ENCODE measurements at places on chromosomes 11 and 22. TPM values are rescaled to one million over a fixed set of nuclear protein-coding genes. Genes with fewer than 3 reads are reported as not detected.

GRCh38 chr11:2942872-2943710, 13.9 kb upstream of the PHLDA2 start:
- DNase-seq: no peak

DNA sequence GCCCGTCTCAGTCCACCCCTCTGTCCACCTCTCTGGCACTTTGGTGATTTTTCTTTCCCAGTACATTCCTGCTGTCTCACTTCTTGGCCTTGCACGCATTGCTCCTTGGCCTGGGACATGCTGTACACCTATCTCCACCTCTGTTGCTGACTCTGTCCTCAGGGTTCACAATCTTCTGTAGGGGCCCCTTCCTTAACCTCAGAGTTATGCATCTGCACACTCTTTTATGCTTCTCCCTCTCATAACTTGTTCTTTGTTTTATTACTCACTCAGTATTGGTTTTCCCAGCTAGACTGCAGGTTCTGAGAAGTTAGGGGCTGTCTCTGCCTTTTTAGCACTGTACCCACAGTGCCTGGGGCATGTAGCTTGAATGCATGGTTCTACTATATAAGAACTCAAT, 139.1 kb upstream of the MTMR2 start:
- DNase-seq: no peak

GRCh38 chr11:120513436-120514315, 2.1 kb downstream of the GRIK4 start:
- no peak for DNase-seq

- DNase-seq: no peak
Measured at GRCh38 chr11:72705442-72706365, 31.5 kb upstream of the PDE2A start.

- no peak for DNase-seq
Measured at GRCh38 chr11:30991802-30992512, 377.6 kb downstream of the DCDC1 start.

GRCh38 chr11:23425381-23425780, 565.1 kb upstream of the CCDC179 start:
- no peak for DNase-seq

DNA sequence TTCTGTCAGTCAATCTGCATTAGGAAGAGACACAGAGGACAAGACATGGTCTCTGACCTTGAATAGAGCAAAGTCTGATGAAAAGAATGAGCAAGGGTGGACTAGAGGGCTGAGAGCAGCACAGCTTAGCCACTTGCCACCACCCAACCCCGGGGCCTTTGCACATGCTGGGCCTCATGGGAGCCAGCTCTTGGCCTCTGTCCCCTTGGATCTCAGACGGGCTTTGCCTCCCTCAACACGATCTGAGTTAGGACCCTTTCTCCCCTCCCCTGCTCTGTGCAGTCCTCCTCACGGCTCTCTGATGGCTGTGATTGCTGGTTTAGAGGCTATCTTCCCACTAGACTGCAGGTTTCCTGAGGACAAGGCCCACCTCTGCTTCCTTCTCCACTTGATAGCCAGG, 131.6 kb upstream of the B3GAT1 start:
- peak; percentile 77 for DNase-seq

DNA sequence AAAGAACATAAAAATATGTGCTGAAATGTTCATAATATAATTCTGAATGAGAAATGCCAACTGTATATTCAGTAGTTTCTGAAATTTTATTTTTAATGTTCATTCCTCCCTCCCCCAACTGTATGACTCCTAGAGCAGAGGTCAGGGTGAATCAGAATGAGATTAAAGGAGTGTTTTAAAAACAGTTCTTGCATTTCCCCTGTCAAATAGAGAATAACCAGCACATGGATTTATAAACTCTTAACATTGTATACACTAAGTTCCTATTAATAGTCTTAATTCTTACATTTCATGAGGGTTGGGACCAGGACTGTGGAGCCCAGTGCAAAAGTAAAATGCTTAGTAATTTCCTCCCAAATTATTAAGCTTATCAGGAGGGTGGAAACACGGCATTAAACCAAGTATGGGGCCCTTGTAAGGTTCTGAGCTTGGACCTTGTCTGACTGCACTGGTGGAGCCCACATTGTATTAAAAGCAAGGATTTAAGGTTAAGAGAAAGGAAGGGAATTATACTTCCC, 474.6 kb upstream of the RAG2 start:
- DNase-seq: no peak

GRCh38 chr11:41316751-41317150, 142.7 kb downstream of the LRRC4C start:
- DNase-seq: no peak

- DNase-seq: no peak
Measured at GRCh38 chr11:49442669-49443068, 234.3 kb upstream of the FOLH1 start.

DNA sequence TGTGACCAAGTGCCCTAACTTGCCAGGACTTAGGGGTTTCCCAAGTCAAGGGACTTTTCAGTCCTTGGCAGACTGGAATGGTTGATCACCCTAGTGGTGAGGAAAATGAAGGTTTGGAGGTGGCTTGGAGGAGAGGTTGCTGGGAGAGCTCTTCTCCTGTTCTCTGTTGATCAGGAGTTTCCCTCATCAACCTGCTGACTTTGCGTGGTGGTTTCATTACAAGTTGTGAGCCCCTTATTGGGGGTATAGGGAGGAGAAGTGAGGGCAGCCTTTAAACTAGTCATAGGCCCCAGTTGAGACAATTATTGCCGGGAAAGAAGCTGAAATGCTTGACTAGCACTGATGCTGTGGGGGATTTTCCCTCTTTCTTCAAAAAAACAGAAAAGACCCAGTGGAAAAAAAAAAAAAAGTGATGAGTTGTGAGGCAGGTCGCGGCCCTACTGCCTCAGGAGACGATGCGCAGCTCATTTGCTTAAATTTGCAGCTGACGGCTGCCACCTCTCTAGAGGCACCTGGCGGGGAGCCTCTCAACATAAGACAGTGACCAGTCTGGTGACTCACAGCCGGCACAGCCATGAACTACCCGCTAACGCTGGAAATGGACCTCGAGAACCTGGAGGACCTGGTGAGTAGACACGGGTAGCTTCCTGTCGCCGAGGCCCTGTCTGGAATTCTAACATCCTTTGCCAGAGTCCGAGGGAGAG, at the start of gene CXCR5:
CXCR5 (plus strand) TSS at position 525 of the 704 bp plus-strand sequence; CDS start at position 575, 50 bp downstream.
- no peak for DNase-seq

- DNase-seq: peak; percentile 84
Measured at GRCh38 chr22:11605468-11605981, 3922.5 kb upstream of the OR11H1 start.

DNA sequence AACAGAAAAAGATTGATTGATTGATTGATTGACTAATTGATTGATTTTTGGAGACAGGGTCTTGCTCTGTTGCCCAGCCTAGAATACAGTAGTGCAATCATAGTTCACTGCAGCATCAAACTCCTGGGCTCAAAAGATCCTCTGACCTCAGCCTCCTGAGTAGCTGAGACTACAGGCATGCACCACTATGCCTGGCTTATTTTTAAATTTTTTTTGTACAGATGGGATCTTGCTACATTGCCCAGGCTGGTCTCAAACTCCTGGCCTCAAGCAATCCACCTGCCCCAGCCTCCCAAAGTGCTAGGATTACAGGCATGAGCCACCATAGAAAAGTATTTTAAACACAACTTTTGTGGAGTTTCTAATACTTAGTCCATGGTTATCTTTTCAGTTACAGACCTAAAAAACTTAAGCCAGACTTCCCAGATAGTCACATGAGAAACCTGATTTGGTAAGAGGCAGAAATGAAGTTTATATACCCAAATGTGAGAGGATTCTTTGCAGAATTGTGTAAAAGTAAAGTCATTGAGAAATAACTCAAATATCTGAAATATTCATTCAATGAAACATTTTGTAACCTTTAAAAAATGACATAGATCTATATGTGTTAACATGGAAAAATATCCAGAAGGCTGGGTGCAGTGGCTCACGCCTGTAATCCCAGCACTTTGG, 186.5 kb downstream of the SWAP70 start:
- no peak for DNase-seq

- DNase-seq: no peak
Measured at GRCh38 chr11:61152816-61153592, 8.2 kb downstream of the VPS37C start.

DNA sequence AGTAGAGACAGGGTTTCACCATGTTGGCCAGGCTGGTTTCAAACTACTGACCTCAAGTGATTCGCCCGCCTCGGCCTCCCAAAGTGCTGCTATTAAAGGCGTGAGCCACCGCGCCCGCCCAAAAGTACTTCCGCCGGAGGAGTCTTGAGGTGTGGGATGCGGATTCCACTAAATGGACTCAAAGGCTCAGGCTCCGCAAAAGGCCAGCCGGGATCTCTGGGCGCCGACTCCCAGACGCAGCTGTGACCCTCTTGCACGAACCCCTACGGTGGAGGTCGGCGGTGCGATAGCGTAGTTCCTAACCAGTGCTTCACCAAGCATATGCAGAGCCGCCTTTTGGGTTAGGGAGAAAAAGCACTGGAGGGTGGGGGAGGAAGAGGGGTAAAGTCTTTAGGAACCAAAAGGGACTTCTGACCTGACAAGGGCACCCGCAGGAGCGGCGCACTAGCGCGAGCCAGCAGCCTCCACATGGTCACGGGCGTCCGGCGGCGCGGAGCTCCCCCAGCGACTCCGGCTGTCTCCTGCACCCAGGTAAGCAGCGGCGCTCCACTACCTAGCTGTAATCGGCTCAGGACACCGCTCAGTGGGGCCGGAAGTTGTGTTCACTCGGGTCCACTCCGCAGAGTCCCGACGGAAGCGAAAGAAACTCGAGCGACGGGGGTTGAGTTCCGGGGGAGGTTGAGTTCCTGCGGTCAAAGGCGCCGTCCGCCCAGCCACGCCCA, at the start of gene MRPL16:
MRPL16 (minus strand) TSS at position 590 of the 722 bp plus-strand sequence; CDS start at position 470, 120 bp downstream.
- no peak for DNase-seq

- no peak for DNase-seq
Measured at GRCh38 chr22:45336971-45337431, 27.3 kb downstream of the FAM118A start.

DNA sequence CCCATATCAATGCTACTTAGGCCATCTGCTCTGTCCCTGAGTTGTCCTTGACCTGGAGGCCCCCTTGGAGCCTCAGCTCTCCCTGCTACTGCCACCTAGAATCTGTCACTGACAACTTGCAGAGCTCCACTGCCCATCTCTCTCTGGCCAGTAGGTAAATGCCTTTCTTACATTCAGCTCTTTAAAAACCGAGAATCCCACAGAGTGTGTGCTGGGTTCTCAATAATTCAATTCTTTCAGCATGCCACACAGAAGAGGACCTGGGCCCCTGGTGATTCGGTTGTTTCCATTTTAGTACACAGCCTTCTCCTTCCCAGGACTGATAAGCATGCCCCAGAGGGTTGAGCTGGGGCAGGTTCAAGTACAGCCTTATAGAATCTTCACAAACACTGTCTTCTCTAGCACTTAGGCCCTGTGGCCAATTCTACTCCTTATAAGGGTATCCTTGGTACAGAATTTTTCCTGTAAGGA, 22.0 kb upstream of the IPO7 start:
- no peak for DNase-seq

GRCh38 chr22:22687638-22688500, 43.5 kb downstream of the GGTLC2 start:
- DNase-seq: no peak

The PHOX2A gene
- total RNA-seq: 3.4 TPM

The CATSPERZ gene
- not detected for total RNA-seq

The RASL10A gene
- total RNA-seq: not detected

The HORMAD2 gene
- total RNA-seq: not detected

The IGLL1 gene
- not detected for total RNA-seq

The YAP1 gene
- total RNA-seq: 232 TPM

The EFCAB6 gene
- total RNA-seq: 1.7 TPM

The DNAL4 gene
- 14.7 TPM for total RNA-seq

The MMP1 gene
- total RNA-seq: not detected

The OR56A1 gene
- not detected for total RNA-seq

The GNAZ gene
- 11.3 TPM for total RNA-seq

The TMPRSS4 gene
- total RNA-seq: 20.9 TPM

The GRM5 gene
- total RNA-seq: not detected
